Stimulated activated CD4-positive, alpha-beta T cell treated with anti-CD3 and anti-CD28 coated beads, Interleukin-12 subunit alpha, Interleukin-12 subunit beta, amount 100 ng/mL, for 4 hours (primary cell): ENCODE measurements at places on chromosomes 13 and 19.

- no peak for DNase-seq
Observed at GRCh38 chr19:3362217-3362906, 4.0 kb upstream of the NFIC start.

DNA sequence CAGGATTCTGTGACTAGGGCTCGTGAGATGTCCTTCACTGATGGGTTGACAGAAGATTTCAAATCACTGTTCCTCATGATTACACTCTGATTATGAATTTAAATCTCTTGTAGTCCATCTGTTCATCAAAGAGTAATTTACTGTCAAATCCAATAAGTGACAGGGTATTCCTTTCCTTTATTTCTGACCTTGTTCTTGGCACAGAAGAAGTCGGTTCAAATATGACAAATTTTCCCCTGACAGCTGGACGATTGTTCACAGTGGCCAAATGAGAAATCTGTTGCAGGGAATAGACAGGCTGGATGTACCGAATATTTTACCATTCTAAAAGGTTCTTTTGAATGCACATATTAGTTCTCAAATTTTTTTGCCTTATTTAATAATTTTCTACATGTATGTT is 767.3 kb upstream of the GPC6 start:
- no peak for DNase-seq

- DNase-seq = peak; percentile 44
Observed at GRCh38 chr19:11203194-11204075, 6.1 kb upstream of the KANK2 start.

GRCh38 chr13:80361883-80362327 is 21.0 kb upstream of the SPRY2 start:
- no peak for DNase-seq

DNA sequence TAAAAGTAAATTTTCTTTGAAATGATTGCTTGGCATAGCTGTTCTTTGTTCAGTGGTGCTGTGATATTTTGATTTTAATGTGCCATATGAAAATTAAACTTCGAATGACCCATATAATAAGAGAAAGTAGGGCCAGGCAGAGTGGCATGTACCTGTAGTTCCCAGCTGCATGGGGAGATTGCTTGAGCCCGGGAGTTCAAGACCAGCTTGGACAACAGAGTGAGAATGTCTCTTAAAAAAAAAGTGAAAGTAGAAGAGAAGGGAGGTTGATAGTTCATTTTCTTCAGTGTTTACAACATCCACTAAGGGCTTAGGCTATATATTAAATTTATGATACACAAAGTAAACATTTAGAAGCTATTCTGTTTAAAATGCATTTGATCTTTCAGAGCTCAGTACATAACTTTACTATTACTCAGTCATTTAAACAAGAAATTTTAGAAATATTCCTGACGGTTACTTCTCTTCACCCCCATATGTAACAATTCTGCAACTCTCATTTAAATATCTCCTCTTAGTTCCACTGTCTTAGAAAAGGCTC is 17.2 kb upstream of the RFC3 start:
- no peak for DNase-seq

DNA sequence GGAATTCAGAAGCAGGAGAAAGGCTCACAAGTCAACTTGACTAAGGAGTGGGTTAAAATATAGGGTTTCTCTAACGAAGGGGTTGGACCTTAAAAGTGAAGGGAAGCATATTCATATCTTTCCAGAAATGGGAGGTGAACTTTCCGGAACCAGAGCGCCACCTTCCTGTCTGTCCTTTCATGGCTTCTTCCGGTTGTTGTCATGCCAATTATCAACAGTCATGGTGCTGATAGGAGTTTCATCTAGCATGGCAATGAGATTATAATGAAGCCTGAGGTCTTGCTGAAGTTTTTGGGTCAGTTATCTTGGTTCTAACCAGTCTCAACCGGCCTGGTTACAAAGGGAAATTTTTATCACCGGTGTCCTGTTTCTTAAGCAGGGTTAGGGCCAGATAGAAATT is 162.9 kb upstream of the NBEA start:
- DNase-seq = no peak

DNA sequence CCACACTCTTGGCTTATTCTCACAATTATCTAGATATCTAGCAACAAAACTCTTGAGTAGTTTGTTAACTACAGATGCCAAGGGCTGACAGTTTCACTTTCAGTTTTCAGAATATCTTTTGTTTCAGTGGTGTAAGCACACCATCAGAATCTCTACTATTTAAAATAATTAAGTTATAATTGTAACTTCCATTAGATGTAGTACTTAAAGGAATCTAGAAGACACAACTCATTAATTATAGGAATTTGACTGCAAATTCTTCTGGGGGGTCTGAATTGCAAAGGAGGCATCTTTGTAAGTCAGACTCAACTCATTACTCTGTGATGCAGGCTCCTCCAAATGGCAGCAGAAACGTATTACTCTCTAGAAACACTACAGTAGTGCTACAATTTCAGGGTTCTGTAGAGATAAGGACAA is 44.9 kb upstream of the USPL1 start:
- no peak for DNase-seq

GRCh38 chr19:30225676-30226463 is 146.3 kb upstream of the ZNF536 start:
- no peak for DNase-seq

GRCh38 chr13:63156816-63157215 is 1741.2 kb upstream of the PCDH20 start:
- DNase-seq = no peak
